Fibroblast of skin of abdomen (primary cell): ENCODE measurements at places on chromosomes 3 and 15.

- DNase-seq, result no peak
Observed at GRCh38 chr3:150225986-150226385, 182.1 kb upstream of the TSC22D2 start.

DNA sequence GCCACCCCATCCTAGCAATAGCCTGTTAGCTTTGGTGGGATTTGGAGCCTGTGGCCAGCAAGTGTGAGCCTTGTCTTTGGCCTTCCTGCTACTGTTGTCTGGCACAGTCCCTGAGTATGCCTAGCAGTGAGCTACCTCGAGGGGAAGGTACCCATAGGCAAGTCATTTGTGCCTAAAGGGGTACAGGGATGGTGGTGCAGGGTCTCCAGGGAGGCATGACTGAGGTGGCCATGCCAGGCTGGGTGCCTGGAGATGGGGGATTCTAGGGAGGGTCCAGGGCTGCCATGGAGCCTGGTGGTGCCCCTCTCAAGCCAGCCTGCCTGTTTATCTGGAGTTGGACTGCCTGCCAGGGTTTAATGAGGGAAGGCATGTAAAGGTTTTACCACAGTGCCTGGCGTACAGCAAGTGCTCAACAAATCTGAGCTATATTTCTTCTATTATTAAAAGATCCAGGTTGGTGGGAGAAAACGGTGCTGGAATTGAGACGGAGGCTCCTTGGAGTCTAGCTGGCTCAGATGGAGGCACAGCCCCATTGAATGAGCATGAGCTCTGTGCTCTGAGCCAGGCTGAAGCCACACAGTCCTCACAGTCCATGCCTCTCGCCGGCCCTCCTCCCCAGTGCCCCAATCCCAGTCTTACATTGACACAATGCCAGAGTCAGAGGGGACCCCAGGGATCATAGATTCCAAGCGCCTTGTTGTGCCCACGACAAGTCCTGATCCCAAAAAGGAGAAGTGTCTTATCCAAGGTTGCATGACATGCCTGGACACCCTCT lies 76.2 kb downstream of the CORO2B start:
- no peak for DNase-seq

DNA sequence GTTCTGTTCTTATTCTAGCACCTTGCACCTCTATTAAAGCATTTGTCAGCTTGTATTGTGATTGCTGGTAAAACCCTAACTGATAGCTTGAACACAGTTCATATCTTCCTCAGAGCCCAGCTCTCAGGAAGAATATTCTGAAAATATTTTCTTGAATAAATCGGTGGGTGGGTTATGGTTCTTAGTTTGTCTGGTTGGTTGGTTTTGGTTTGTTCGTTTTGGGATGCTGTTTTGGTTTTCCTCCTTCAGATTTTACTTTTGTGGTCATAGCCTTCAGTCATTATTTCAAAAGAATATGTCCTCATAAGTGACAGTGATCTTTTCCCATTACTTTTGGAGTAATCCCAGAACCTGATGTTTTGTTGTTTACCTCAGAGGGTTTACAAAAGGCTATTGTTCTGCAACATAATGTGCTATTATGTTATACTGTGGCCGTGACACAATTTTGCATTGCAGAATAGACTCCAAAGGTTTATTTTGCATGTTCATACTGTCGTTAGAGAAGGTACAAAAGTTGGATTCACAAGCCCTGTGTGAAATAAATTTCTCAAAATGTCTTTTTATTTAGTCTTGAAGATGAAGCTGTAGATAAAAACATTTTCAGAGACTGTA lies 2.7 kb upstream of the TMEM87A start:
- no peak for DNase-seq

DNA sequence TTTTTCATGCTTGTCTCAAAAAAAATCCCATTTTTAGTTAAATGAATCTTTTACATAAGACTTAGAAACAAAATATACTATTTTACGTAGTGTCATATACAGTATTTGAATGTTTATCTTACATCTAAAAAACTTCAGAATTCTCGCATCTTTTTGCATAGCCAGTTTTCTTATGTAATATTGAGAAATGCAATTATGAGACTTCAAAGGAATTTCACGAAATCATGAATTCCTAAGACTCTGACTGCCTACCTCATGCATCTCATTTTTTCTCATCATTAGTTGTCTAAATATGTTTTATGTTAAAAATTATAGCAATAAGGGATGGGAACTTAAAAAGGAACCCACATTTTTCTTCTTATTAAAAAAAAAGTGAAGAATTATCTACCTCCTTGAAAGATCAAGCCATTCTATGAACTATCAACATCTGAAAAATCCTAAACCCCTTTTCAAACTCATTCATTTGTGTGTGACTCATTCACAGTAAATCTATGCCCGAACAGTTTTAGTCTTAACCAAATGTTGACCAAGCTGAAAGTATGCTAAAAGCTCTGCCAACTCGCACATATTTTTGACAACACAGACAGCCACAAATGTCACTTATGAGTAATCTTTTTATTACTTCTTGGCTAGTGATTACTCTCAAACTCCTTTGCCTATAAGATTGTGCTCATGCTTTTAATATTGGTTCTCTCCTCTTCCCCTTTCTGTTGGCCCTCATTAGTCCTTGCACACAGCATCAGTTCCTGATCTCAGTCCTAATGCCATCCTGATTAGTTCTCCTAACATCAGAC lies 115.9 kb downstream of the DCLK3 start:
- DNase-seq, result peak; percentile 99

DNA sequence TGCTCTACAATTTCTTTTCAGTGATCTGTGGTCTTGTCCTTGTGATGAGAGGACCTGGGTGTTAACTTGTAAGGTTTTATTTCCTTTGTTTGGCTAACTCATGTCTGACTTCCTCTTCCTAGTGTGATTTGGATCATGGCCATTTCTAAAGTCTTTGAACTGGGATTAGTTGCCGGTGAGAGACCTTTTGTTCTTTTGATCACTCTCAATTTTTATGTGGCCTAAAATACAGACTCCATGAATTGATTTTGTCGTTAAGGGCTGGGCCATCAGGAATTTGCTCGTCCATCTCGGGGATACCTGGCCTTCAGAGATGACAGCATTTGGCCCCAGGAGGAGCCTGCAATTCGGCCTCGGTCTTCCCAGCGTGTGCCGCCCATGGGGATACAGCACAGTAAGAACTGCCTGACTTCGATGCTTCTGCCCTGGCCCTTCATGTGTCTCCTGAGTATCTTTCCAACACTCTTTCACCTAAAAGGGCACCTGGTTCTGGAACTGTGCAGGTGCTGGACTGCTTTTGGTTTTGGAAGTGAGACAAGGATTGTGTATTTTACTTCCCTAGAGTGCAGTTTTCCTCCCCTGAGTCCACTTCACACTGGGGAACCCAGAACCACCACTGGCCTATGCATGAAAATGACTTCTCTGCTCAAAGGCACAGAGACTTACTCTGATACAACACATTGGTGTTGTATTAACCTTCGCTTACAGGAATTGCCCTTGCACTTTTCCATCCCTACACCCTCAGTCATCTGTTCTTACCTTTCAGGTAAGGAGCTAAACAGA lies 13.1 kb upstream of the LRRC2 start:
- DNase-seq, result no peak

- no peak for DNase-seq
Observed at GRCh38 chr15:28025413-28025812, 73.7 kb downstream of the OCA2 start.

DNA sequence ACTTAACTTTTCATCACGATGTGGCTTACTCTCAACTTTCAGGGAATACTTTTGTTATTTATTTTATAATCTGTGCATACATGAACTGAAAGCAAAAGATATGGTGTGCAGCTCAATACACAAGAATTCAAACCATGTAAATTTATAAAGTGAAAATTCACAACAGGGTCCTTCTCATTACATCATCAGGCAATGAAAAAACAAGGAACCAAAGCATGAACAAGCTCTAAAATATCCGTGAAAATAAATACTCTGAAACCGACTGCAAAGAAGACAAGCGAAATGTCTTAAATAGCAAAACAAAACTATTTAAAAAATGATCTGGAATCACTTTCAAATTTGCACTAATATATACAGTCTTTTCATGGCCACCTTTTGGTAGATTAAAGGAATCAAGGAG lies 28.9 kb downstream of the GNB5 start:
- DNase-seq, result peak; percentile 28
